Renal pelvis (tissue), 12 donors: ENCODE measurements at places on chromosomes 2 and 18. TPM values are rescaled to one million over a fixed set of nuclear protein-coding genes. Genes with fewer than 3 reads are reported as not detected.

Gene CIB4
- polyA plus RNA-seq: 0.28 TPM

DNA sequence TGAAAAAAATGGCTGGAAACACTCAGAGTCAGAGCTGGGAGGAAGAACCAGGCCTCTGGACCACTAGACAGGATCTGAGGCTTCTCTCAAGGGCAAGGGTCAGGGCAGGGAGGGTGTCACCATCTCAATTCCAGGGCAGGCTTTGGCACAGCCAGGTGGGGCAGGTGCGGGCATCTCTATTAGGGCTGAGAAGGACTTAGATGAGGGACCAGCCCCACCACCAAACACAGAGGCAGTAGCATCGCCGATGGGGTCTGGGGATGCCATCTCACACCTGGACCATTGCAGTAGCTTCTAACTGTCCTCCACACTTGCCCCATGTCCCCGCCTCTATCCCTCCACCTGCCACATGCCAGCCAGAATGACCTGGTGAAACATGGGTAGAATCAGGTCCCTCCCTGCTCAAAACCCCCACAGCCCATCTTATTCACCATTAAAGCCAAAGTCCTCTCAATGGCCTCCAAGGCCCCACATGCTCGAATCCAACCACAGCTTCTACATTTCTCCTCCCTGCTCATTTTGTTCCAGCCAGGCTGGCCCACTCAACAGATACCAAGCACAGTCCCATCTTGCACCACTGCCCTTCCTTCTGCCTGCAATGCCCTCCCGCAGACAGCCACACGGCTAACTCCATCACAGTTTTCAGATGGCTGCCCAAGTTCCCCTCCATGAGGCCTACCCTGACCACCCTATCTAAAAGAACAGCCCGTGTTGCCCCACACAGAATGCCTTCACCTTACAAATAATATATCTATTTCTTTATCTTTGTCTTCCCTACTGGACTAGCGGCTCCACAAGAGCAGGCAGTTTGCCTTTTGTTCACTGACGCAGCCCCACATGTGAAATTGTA is 177.4 kb downstream of the SMAD2 start:
- DNase-seq: no peak

DNA sequence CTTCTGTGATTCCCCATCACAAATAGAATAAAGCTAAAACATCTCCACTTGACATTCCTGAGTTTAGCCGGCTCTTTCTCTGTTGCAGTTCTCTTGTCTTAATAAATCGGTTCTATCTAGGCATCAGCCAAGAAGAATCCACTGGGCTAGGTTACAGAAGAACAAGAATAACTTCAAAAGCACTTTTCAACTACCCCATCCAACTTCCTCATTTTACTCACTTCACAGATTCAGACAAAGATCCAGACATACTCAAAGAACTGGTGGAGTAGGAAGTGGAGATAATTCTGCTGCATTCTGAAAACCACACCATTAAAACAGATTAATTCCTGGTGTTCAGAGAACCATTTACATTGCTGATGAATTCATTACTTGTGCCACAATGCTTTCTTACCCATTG is 9.6 kb upstream of the ALPK2 start:
- DNase-seq: no peak

Gene NDC80
- polyA plus RNA-seq: 29.0 TPM

- DNase-seq: no peak
Measured at GRCh38 chr2:71664161-71664560, 210.8 kb downstream of the DYSF start.

GRCh38 chr2:56170988-56171387 is 12.8 kb upstream of the CCDC85A start:
- no peak for DNase-seq

GRCh38 chr2:195741191-195741590 is 84.2 kb downstream of the SLC39A10 start:
- no peak for DNase-seq

GRCh38 chr2:97728091-97728731 is 14.8 kb downstream of the ZAP70 start:
- DNase-seq: no peak

- no peak for DNase-seq
Measured at GRCh38 chr2:152861349-152861942, 143.0 kb downstream of the ARL6IP6 start.

- DNase-seq: no peak
Measured at GRCh38 chr18:51054764-51055163, 24.8 kb downstream of the SMAD4 start.

Gene PDCL3
- polyA plus RNA-seq: 37.4 TPM

DNA sequence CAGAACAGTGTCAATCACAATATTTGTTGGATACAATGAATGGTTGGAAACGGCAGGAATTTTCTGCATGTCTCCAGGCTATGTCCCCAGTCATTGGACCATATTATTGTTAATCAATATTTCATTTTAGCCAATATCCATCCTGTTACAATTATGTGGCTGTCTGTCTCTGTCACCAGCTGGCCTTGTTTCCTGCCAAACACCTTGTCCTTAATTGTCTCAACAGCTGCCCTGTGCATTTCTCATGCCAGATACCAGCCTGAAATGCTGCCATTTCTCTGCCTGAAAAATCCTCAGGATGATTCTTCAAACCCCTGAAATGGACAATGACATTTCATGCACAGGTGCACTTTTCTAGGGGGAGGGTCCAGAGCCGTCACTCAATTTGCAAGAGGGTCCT is 170.6 kb downstream of the ALPK2 start:
- no peak for DNase-seq

Gene ABCB11
- polyA plus RNA-seq: 0.09 TPM

DNA sequence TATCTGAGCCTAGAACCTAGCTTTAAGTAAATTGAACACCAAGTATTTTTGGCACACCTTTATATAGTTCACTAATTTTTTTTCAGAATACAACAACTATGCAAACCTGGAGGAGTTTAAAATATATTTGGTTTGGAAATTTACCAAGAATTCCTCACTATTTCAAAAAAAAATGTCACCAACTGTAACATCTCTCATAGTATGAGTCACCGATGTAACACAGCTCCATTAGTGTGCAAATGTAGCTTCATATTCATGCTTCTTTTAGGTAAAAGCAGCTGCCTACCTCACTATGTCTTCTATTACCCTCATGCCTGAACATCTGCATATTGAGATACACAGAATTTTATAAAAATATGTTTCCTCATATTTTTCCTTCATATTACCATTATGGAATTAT is 80.5 kb downstream of the NRXN1 start:
- DNase-seq: no peak

DNA sequence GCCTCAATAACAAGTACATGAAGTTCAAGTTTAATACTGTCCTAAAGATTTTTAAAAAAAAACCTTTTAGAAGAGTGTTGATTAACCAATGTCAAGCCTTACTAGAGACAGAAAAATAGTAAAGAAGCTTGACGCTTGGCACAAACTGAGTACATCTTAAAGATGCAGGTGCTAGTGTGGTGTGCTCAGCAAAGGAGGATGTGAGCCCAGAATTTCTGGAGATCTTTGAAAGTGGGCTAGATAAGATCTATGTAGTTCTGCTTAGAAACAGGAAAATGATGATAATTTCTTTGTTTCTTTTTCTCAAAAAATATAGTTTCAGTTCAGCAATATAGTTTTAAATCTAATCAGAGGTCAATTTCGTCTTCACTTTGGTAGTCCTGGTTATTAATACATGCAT is 118.3 kb upstream of the KLHL14 start:
- DNase-seq: no peak

- DNase-seq: no peak
Measured at GRCh38 chr18:72846736-72847533, 20.9 kb downstream of the NETO1 start.

GRCh38 chr2:179017773-179018357 is 32.1 kb downstream of the CCDC141 start:
- no peak for DNase-seq

GRCh38 chr18:23662309-23663263 is at the start of gene ANKRD29:
ANKRD29 (minus strand) TSS chr18:23662911; CDS start chr18:23662730, 181 bp downstream.
- DNase-seq: no peak

Gene ALLC
- polyA plus RNA-seq: not detected

DNA sequence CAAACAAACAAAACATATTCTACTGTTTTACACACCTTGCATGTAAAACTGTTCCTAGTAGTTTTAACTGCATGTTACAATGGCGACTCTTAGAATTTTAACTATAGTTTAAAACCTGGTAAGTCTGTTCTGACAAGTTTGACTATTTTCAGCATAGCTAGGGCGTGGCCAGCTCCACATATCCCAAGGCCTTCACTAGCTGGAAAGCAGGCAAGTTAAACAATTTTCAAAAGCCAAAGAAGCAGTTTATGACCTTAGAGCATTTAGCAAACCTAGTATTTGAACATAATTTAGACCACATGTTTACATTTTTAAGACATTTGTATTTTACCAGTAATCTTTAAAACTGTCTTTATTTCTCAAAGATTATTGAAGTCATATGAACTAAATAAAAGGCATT is 402.8 kb upstream of the SYT4 start:
- no peak for DNase-seq

DNA sequence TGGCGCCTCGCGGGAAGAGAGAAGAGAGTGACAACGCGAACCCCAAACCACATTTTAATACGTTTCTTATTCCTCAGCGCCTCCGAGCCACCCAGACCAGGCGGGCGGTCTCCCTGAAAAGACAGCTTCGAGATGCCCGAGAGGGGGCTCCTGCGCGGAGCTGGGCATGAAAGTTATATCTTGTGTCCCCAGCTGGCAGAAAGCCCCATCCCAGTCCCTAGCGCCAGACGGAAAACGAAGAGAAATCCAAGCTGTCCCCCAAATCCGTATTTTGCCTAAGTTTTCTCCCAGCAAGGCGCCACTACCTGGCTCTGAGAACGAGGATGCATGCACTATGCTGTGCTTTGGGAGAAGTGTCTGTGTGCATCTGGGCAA is 797 bp downstream of the NXPH2 start:
- no peak for DNase-seq

GRCh38 chr2:216043949-216044348 is 30.6 kb upstream of the MREG start:
- no peak for DNase-seq

DNA sequence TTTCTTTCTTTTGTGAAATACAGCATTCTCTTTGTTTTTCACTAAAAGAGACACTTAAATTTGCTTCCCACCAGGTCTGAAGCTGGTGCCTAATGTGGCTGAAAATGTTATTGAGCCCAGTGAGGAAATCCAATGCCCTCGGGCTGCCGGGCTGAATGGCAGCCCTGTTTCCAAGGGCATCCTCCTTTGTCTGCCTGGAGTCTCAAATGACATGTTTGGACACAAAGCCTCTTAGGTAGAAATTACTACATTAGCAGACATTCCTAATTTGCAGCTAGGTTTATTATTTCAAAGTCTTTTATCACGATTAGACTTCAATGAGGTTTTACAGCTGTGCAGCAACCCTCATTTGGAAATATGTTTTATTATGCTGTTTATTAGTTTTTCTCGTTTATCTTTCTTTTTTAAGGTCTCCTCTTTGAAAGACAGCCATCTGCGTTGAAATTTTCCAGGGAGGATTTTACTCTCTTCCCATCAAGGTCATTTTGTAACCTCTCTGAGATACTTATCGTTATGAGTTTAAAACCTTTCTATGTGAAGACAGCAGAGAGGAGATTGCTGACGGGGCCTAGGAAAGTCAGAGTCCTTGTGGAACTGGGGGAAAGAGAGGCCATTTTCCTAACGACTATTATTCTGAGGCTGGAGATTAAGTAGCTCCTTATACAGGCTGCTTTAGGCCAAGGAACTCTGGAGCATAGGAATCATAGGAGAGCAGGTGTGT is 59.0 kb upstream of the ZNF532 start:
- DNase-seq: peak; percentile 62

DNA sequence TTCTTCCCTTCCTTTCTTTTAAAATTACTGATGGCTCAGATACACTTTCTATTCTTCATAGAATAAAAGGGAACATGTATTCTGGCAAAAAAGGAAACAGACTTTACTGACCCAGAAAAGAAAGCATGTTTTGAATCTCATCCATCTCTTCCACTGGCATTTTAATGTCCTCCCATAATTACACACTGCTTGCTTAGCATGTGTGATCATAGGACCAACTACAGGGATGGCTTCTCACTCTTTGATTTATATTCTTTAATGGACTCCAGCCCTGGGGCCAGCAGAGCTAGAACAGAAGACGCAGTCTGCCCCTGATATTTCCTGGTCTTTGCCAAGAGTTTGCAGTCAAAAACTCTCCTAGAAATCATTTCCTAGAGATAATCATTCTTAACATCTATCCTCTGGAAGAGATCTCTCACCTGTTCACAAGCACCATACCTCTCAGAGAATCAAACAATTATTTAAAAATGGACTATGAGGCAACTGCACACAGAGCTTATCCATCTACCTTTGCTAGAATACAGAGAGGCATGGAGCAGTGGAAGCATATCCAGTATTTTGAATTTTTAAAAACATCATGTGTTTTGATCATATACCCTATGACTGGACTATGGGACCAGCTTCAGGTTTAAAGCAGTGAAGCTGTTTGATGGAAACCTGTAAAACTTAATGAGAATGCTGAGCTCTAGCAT is 429.1 kb downstream of the NRXN1 start:
- peak; percentile 61 for DNase-seq

DNA sequence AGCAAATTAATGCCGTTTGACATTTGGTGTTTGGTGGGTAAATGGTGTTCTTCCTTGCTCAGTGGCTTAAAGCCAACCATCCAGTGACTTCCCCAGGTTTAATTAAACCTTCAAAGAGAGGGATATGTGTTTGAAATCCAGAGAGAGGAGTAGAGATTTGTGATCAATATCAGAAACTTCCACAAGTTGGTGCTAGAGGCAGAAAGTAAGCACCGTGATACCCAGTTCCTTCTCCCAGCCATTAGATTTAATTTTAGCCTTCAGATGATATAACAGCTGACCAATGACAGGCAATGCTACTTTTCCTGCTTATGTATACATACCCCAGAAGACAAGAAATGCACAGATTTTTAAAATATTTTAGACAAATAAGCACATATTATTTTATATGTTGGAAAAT is 398.5 kb downstream of the CDH2 start:
- DNase-seq: no peak

DNA sequence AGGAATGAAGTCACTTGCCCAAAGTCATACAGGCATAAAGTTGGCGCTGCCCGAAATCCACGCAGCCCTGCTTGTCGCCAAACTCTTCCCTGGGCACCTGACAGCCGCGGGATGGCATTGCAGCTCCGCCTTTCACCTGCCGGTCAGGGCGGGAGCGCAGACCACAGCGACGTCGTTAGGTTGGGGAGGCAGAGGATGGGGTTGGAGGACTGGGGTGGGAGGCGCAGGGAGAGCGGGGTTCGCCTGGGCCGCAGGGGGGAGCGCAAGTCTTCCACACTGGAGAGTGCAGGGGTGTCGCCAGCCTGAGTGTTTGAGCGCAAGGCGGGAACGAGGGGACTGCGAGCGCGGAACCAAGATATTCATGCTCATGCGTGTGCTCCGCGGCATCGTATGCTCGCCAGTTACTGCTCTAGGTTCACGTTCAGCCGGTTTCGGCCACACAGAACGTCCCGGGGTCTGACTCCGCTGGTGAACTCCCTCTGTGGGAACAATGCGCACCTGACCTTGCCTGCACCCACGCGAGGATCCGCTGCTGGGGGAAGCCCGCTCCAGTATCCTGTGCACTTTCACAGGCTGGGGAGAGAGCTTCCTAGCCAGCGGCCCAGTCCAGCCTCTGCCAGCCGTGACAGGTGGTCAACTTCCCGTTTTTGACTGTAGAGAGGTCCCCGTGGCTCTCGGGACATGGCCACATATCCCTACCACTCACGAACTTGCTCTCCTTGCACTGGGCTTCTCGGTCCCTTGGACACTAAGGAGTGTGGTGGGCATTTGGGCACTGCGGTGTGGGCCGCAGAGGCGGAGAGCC is 767 bp upstream of the NPPC start:
- DNase-seq: peak; percentile 26
